ENCODE measurements at places on chromosomes 4 and X. TPM values are rescaled to one million over a fixed set of nuclear protein-coding genes. Genes with fewer than 3 reads are reported as not detected.

DNA sequence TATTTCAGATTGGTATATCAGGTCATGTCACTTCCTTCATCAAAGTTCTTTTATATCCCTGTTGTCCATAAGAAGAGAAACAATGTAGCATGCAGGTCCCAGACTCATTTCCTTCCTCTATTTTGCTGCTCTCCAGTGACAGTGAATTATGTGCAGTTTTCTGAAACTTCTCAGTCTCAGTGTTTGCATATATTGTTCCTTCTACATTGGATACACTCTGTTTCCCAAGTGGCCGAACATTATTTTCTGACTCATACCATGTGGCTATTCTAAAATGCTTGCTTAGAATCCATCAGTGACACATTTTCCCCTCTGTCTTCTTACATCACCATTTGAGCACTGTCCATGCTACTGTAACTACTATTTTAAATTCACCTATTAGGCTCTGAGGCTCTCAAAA lies 305.7 kb downstream of the PDHA2 start:
- no peak overlapping the region for H3K27ac ChIP-seq
- H3K27me3 ChIP-seq = no peaks in the 10 kb centered on the region

- H3K27ac ChIP-seq = no peak overlapping the region
- H3K27me3 ChIP-seq = no peaks in the 10 kb centered on the region
- no peaks in the 10 kb centered on the region for H3K36me3 ChIP-seq
Observed at GRCh38 chr4:185411849-185412248, 13.9 kb downstream of the UFSP2 start.

DNA sequence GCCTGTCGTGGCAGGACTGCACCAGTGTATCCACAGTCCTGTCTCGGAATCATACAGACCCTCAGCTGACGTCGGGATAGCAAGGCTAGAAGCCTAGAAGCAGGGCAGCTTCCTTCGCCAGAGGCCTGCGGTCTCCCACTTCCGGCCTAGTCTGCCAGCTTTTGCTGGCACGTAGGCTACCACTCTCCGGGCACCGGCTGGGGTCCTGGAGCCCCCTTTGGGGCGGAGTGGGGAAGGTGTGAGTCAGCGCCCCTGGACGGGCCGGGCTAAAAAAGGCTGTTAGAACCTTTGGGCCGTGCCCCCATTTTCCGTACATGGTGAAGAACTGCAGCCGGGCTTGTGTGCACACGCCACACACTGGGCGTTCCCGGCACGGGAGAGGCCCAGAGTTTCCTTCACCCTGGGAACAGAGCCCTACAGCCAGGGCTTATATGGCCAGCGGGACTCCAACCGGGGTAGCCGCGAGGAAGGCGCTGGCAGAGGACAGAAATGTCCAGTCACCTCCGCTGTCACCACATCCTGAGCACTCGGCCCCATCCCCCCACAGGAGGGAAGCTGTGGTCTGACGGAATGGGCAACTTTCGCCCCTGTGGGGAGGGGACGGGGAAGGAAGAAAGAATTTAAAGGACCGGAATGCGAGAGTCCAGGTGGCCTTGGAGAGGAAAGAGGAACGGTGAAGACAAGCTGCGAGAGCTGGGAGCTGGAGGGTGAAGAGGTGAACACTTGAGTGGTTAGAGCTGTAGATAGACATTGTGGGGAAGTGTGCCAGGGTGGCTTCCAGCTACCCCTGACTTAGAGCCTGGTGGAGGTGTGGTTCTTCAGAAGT lies 4.6 kb downstream of the MAGIX start:
- DNase-seq = peak; percentile 70
- peak overlapping the region; percentile 19 for H3K4me3 ChIP-seq
- H3K27me3 ChIP-seq = no peaks in the 10 kb centered on the region
- H3K36me3 ChIP-seq = no peaks in the 10 kb centered on the region
- H3K27ac ChIP-seq = peak overlapping the region; percentile 93

DNA sequence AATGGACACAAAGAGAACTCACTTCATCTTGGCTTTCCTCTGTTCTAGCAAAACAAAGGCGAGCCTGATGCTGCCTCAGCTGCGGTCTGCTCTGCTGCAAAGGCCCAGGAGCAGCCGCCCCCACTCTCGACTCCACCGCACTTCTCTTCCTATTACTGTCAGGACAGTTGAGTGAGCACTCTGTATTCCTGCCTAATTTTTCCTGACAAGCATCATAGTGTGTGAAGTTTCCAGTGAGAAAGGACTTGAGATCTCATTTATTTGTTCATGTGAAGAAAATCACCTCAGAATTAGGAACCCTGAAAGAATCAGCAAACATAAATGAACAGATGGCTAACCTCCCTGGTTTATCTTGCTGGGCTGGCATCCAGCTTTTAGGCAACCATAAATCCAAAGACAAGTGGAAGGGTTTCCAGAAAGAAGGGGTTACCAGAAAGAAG lies 15.6 kb downstream of the SCARB2 start:
- H3K4me1 ChIP-seq = peaks cover 53% of the 10 kb centered on the region
- H3K27me3 ChIP-seq = no peaks in the 10 kb centered on the region
- no peak overlapping the region for H3K4me3 ChIP-seq
- peak overlapping the region; percentile 83 for H3K27ac ChIP-seq
- H3K36me3 ChIP-seq = no peaks in the 10 kb centered on the region

- H3K27me3 ChIP-seq = no peaks in the 10 kb centered on the region
- H3K36me3 ChIP-seq = no peaks in the 10 kb centered on the region
- H3K27ac ChIP-seq = no peak overlapping the region
- DNase-seq = no peak
- H3K4me3 ChIP-seq = no peak overlapping the region
- no peaks in the 10 kb centered on the region for H3K4me1 ChIP-seq
Observed at GRCh38 chrX:66635360-66635759, 3.5 kb downstream of the EDA2R start.

DNA sequence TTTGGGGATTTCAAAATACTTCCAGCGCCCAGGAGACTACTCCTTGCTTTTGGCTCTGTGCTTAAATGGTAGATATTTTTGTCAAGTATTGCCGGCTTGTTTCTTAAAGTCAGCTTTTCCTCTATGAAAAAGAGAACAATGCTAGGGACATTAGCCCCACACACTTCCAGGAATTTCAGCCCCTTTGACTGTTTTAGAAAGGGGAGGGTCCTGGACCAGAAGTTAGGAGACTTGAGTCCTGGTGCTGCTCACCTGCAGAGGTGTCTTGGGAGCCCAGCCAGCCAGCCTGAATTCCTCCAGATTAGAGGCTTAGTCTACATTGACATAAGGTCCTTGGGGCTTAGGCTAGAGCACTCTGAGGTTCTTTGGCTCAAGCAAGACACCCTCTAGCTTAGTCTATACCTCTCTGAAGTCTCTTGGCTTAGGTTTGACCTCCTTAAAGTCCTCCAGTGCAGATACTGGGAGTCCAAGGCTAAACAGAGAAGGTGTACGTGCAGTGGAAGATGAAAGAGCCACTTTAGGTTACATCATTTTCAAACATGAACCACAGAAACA lies 1.6 kb upstream of the SETD7 start:
- peak overlapping the region; percentile 95 for H3K27ac ChIP-seq
- H3K4me3 ChIP-seq = peak overlapping the region; percentile 96
- no peaks in the 10 kb centered on the region for H3K36me3 ChIP-seq
- DNase-seq = no peak
- no peaks in the 10 kb centered on the region for H3K27me3 ChIP-seq
- H3K4me1 ChIP-seq = no peaks in the 10 kb centered on the region

- H3K27me3 ChIP-seq = no peaks in the 10 kb centered on the region
- no peaks in the 10 kb centered on the region for H3K4me1 ChIP-seq
- no peak overlapping the region for H3K27ac ChIP-seq
Observed at GRCh38 chr4:31548021-31548420, 827.9 kb downstream of the PCDH7 start.

DNA sequence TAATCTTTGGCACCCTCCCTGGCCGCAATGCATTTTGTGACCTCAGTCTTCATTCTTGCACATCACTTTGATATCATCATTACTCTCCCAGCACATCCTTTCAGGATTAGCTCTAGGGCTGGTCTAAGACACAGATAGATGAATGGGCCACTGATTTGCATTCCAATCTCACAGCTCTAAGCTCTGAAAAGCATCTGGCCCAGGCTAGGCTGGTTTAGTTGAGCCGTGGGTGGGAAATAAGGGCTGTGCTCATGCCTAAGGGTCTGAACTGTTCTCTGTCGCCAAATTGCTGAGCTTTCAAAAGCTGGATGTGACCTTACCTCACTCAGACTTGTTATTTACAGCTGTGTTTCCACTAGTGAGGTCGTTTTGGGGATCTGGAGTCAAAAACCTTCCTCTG lies 30.0 kb upstream of the SLC9A7 start:
- no peaks in the 10 kb centered on the region for H3K4me1 ChIP-seq
- no peak for DNase-seq
- H3K27me3 ChIP-seq = no peaks in the 10 kb centered on the region
- H3K36me3 ChIP-seq = no peaks in the 10 kb centered on the region

GRCh38 chrX:133307637-133308498 lies 89.7 kb upstream of the TFDP3 start:
- H3K27me3 ChIP-seq = no peaks in the 10 kb centered on the region
- H3K36me3 ChIP-seq = no peaks in the 10 kb centered on the region
- H3K4me3 ChIP-seq = no peak overlapping the region
- H3K4me1 ChIP-seq = no peaks in the 10 kb centered on the region
- no peak for DNase-seq

DNA sequence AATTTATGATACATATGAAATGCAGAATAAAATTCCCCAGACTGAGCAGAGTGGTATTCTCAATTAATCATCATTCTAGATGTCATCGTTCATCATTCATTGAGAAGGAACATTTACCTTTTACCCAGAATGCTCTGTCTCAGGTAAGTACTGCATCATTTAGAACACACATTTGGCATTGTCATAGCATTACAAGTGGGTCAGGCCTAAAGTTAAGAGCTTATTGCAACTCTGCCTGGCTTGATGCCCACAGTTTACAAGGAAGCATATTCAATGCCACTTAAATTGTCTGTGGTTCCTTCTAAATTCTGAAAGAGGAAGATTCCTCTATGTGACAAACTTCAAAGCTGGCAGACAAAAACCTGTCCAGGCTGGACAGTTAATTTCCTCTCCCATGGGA lies 87.3 kb downstream of the CAMK2D start:
- no peak overlapping the region for H3K4me3 ChIP-seq
- no peaks in the 10 kb centered on the region for H3K36me3 ChIP-seq
- H3K27me3 ChIP-seq = no peaks in the 10 kb centered on the region
- DNase-seq = peak; percentile 9

- no peak overlapping the region for H3K4me3 ChIP-seq
- H3K27me3 ChIP-seq = no peaks in the 10 kb centered on the region
- no peaks in the 10 kb centered on the region for H3K36me3 ChIP-seq
- no peak overlapping the region for H3K27ac ChIP-seq
- no peaks in the 10 kb centered on the region for H3K4me1 ChIP-seq
- no peak for DNase-seq
Observed at GRCh38 chr4:120445186-120445585, 378.5 kb upstream of the MAD2L1 start.

GRCh38 chr4:38615847-38616246 lies 48.2 kb upstream of the KLF3 start:
- H3K4me3 ChIP-seq = no peak overlapping the region
- H3K4me1 ChIP-seq = peaks cover 8% of the 10 kb centered on the region
- H3K36me3 ChIP-seq = no peaks in the 10 kb centered on the region
- no peak for DNase-seq
- no peak overlapping the region for H3K27ac ChIP-seq

DNA sequence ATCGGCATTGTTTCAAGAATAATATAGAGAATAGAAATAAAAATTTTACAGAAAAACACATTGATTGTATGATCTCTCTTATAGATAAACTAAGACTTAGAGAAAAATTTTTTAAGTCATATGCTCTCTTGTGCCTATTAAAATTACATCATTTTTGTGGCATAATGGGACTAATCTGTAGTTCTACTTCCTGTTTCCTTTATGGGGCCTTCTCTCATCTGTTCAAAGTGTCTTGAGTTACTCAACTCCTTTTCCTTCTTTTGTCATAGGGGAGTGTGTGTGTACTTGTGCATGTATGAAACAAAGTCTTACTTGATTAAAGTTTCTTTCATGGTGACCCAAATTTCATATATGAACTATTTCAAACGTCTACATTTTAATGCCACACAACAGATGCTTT lies 1448.9 kb upstream of the TENM3 start:
- DNase-seq = no peak
- no peaks in the 10 kb centered on the region for H3K36me3 ChIP-seq
- no peak overlapping the region for H3K27ac ChIP-seq
- no peaks in the 10 kb centered on the region for H3K4me1 ChIP-seq

- peak overlapping the region; percentile 28 for H3K27ac ChIP-seq
- no peaks in the 10 kb centered on the region for H3K36me3 ChIP-seq
- peaks cover 6% of the 10 kb centered on the region for H3K4me1 ChIP-seq
- no peaks in the 10 kb centered on the region for H3K27me3 ChIP-seq
- DNase-seq = no peak
Observed at GRCh38 chr4:8507196-8507570, 66.6 kb downstream of the TRMT44 start.

DNA sequence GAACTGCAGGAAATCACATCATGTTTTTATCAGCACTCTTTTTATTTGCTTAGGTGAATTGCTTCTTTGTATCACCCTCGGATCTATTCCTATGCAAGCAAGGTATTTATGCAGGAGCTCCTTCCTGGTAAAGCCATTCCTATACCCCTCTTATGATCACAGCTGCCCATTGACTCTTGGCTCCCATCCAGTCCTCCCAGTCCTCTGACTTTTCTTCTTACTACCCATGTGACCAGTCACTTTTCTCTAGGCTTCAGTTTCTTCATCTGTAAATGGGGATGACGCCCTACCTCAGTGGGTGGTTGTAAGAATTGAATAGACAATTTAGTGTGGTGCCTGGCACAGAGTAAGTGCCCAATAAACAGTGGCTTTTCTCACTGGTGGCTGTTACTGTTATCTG lies 144.9 kb downstream of the FHIP1A start:
- no peak overlapping the region for H3K27ac ChIP-seq
- H3K4me1 ChIP-seq = no peaks in the 10 kb centered on the region
- no peak overlapping the region for H3K4me3 ChIP-seq
- H3K36me3 ChIP-seq = no peaks in the 10 kb centered on the region
- no peaks in the 10 kb centered on the region for H3K27me3 ChIP-seq
- no peak for DNase-seq

DNA sequence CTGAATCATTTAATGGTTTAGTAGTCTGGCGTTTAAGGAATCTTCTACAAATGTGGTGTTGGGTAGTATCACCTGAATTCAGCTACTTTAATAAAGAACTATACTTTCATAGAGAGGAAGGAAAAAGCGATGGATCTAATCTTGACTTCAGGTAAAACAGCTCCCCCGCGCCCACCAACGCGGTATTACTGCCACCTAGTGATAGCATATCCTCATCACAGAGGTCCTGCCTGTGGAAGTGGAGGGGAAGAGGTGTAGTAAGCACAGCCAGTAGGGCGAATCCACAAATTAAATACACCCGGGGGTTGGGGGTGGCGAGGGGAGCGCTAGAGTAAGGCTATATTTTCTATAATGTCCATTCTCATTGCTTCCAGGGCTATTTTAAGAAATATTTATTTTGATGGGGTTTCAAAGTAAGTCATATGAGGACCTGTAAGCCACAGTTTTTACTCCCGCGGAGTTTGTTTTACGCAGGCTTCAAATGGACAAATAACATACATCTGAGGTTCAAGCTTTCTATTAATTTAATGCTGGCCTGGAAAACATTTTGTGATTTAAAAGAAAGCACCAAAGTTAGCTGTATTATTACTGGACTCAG lies 8.3 kb upstream of the DAPP1 start:
- no peaks in the 10 kb centered on the region for H3K4me1 ChIP-seq
- no peak overlapping the region for H3K27ac ChIP-seq
- peak; percentile 23 for DNase-seq
- no peaks in the 10 kb centered on the region for H3K27me3 ChIP-seq

RAB9A gene
- 37.7 TPM for total RNA-seq

IGSF1 gene
- 11.0 TPM for total RNA-seq

CBLL2 gene
- total RNA-seq = 0.45 TPM

RASL11B gene
- total RNA-seq = 27.1 TPM

BANK1 gene
- total RNA-seq = 3.3 TPM

CYSLTR1 gene
- total RNA-seq = 1.5 TPM

SPATA18 gene
- total RNA-seq = 16.6 TPM

SULT1E1 gene
- total RNA-seq = not detected

F8A2 gene
- total RNA-seq = 15.2 TPM

Measured in prostate gland (tissue), 2 donors.